ENCODE measurements at places on chromosomes 1 and 21.

DNA sequence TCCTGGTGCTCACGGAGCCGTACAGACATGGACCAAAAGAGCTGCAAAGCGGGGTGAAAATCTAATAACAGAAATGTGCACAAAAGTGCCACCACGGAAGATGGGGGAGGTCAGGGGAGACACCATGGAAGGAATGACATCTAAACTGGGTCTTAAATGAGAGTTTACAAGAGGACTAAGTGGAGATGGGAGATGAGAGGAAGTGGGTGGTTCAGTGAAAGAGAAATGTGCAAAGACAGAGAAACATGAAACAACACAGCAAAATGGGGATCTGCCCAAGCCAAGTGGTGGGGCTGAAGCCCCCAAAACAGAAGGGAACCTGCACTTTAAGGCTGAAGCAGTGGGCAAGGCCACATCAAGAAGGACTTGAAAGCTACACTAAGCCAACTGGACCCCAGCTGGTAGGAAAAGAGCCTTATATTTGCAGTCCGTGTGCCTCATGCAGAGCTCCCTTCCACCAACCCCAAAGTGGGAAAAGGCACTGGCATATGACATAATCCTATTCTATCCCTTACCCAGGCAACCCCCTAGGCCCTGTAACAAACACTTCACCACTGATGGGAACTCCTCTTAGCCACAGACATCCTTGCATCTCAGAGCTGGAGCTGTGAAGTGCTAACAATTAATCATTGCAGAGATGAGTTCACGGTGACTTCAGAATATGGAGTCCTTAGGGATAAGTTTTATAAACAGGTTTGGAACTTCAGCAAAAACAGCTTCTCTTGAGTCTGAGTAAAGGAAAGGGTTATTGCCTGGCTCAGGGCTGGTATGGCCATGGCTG is 198.6 kb upstream of the EDN2 start:
- DNase-seq, result no peak

GRCh38 chr1:224744521-224744920 is 128.4 kb downstream of the CNIH3 start:
- no peak for DNase-seq

DNA sequence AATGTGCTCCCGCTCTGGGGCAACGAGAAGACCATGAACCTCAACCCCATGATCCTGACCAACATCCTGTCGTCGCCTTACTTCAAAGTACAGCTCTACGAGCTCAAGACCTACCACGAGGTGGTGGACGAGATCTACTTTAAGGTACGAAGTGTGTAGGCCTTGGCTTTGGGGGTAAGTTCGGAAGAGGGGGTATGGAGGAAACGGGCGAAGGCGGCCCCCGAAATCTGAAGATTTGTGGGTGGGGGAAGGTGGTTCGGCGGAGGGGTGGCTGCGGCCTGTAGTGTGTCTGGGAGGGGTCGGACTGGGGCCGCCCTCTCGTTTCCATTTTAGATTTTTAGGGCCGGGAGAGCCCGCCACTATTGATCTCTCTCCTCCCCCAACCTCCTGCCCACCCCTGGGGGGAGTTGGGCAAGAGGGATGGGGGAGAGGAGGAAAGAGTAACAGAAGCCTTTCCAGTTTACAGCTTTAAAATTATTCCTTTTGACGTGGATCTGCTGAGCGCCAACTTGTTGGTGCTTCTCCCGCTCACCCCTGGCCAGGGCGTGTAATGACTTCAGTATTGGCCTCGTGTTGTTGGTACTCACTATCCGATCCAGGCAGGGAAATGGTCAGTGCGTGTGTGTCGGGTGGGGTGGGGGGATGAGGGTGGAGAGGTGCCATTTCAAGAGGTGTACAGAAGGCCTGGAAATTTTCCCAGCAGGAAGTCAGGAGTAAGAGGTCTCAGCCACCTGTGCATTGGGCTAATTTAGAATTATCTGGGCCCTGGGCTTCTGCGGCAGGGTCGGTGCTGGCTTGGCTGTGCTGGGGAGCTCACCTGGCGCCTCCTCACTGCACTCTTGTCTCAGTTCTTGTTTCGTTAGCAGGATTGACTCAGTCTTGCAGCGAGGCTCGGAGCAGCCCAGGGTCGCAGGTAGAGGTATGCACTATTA is 880 bp downstream of the PRPF38B start:
- peak; percentile 28 for DNase-seq

DNA sequence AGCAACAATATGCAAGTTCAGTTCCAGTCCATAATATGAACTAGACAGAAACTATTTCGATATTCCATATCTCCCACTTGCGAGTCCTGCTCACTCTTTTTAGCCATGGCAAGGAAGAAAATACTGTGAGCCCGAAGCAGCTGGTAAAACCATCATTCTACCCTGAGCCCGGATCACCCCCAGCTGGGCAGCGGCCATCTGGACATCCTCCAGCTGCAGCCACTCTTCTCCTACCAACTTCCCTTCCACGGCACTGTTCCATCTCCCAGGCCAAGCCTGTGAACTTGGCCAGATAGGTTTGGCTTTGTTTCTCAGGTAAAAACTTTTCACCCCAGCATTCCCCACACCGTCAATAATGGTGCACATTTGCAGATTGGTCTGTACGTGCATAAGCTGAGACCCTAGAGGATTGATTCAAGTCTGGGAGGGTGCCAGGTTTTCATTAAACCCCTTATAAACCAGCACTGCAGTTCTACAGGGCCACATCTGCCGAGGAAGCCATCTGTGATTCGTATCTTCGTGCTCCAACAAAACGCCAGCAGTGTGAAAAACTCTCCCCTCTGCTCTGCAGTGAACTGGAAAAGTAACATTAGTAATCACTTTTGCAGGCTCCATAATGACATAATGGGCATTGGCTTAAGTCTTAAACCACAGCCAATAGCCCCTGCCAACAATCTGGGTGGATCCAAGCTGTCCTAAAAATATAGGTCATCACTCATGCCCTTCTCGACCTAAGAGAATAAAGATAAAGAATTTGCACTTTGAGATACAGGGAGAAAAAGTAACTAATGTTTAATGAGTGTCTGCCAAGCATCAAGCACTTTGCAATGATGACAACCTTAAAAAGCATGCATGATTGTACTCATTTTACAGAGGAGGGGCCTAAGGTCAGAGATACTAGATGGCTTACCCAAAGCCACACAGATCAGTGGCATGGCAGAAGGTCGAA is 205.1 kb downstream of the PLPP3 start:
- no peak for DNase-seq

DNA sequence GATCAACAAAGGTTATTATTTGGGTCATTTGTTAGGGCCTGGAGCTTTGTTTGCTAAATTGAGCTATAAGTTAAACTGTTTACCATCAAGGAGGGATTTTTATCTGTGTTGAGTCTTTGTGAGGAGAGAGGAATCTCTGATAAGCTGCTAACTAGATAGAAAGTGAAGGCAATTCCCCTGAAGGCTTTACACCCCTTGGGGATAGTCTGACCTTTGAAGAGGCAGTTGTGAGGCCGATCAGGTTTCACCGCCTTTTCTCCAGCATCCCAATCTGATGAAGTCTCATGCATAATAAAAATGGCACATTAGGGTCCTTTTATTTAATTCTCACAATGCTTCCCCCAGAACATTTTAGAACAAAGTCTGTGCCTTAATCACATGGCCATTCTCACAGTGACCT is 21.8 kb downstream of the C1orf21 start:
- no peak for DNase-seq

GRCh38 chr1:229430761-229431283 is 3.1 kb downstream of the ACTA1 start:
- no peak for DNase-seq

DNA sequence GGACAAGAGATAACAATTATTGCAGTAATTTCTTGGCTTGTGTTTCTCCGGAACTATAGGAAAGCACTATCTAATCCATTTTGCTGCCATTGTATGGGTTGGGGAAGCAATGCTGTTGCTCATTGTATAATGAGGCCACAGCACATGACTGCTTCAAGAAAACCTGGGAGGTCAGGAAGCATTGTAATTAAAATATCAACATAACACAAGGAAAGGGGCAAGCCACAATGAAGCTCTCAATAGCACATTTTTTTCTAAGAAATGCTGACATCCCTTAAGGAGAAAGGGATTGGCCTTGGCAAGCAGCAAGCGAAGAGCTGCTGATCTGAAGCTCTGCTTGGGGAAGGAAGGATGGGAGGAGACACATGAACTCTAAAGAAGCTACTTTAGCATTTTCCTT is 44.0 kb downstream of the PLPP3 start:
- no peak for DNase-seq

- DNase-seq, result no peak
Measured at GRCh38 chr1:228358764-228359612, 47.6 kb downstream of the TRIM11 start.
